ENCODE measurements at places on chromosomes 5 and 9.

GRCh38 chr5:16345454-16345853 is 120.1 kb downstream of the ZNF622 start:
- DNase-seq, result peak; percentile 49

DNA sequence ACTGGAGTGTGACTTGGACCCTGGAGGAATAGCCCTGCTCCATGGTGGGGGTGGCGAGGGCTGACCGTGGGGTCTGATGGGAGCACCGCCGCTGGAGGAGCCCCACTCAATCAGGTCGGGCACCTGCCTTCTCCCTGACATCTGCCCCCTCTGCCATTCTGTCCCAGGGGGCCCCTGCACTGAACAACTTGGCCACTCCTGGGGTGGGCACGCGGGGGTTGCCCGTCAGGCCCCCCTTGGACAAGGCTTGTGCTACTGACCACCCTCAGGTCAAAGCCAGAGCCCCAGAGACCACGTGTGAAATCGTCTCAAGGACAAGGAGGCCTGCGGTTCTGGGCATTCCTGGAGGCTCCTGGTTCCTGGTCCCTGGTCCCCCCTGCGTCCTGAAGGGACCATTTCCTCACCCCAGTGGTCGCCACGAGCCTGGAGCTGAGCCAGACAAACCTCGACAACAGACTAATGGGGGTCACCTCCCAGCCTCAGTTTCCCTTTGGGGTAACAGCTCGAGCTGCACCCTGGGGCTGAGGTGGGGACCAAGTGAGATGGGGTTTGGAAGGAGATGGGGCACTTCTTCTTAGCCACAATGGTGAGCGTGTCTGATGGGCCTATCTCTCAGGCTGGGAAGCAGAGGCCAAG is 73.4 kb upstream of the RNU6ATAC start:
- DNase-seq, result no peak

GRCh38 chr5:893711-894110 is 1.0 kb downstream of the TRIP13 start:
- no peak for DNase-seq

DNA sequence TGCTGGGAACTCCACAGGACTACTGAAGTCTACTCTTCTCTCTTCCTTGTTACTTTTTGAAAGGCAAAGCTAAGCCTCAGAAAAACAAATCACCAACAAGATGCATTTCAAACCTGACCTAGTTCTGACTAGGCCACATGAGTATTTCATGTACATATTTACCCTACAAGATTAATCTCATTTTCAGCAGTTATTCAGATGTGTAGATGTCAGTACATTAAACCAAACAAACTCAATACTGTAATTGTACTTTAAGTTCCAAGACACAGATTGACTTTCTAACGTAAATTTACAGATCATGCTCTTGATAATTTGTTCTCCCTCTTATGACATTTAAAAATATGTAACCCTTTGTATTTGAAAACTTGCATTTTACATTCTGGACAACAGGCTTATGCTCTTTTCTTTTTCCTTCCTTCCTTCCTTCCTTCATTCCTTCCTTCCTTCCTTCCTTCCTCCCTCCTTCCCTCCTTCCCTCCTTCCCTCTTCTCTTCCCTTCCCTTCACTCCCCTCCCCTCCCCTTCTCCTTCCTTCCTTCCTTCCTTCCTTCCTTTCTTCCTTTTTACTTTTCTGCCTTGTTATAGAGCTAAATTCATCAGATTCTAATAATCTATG is 1653.4 kb downstream of the EFNA5 start:
- no peak for DNase-seq

DNA sequence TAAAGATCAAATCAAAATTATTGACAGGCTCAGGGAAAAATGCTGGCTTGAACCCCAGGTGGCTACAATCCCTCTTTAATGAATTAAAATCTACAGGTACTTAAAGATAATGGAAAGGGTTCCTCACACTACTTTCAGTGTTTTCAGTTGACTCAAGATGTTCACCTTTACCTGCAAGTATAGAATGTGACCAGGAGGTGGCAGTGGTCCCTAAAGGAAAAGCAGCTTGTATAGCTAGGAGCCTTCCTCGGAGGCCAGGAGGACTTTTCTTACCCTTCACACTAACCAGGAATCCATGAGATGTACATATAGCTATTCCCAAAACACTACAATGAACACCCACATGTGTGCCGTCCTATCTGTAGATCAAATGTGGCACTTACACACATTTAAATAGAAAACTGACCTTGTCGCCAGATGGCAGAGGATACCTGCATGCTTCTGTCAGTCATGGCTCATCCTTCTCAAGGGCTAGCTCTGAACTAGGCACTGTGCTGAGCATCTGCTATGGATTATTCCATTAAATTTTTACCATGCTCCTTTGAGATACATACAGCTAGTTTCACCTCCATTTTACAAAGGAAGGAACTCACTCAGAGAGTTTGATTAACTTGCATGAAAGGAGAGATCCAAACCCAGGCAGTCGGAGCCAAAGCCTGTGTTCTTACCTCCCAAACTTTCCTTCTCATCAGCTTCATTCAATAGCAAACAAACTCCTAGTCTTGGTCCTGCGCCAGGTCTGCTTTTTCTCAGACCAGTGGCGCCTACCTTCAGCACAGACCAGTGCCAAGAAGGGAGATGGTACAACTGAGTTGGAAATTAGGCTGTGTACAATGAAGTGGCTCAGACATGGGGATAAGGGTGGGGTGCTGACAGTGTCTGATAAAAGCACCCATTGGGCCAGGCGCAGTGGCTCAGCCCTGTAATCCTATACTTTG is 24.5 kb downstream of the C9orf152 start:
- peak; percentile 70 for DNase-seq

GRCh38 chr5:126354012-126354857 is 69.0 kb upstream of the GRAMD2B start:
- no peak for DNase-seq

DNA sequence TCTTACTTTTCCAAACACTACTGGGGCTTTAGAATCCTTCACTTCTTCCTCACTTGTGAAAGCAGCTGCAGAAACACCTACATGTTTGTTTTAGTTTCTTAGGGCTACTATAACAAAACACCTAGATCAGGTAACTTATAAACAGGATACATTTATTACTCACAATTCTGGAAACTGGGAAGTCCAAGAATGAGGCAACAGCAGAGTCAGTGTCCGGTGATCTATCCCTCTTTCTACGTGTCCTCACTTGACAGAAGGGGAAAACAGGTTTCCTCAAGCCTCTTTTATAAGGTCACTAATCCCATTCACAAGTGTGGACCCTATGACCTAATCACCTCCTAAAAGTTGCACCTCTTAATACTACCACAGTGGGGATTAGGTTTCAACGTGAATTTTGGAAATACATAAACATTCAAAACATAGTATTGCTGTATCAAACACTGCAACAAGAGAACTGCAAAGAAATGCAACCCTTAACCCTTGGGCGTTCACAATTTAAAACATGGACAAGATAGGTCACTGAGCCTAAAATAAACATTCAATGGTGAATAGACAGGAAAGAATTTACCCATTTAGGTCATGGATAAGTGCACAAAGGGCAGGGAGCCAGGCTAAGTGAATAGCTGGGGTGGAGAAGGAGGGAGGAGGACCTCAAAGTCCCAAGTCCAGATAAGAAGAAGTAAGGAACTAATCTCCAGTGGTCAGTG is 104.3 kb downstream of the PIK3R1 start:
- no peak for DNase-seq

DNA sequence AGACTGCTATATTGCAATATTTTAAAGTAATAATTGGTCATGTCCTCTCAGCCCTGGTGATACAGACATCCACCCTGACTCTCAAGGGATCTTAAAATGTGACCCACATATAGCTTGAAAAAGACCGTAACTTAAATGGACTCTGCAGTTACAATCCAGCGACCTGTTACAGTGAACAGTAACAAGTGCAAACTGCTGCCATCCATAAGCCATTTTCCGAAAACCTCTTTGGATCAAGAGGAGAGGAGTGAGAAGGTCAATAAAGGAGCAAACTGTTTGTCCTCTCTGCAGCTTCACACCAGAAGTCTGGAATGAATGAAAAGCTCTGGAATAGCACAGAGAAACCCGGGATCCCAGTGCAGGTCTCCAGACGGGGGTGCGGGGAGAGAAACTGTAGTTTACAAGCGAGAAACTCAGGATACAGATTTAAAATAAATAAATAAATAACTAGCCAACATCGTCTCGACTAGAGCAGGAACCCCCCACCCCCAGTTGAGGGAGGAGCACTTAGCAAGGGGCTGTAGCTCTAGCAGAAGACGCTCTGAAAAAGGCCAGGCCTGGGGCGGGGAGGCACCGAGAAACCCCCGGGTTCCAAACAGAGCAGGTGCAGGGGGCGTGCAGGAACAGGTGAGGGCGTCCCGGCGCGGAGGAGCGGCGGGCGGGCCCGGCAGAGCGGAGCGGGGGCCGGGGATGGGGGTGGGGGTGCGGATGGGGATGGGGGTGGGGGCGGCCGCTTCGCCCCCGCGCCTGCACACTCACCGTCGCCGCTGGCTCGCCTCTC is 572 bp downstream of the ZDHHC21 start:
- no peak for DNase-seq

DNA sequence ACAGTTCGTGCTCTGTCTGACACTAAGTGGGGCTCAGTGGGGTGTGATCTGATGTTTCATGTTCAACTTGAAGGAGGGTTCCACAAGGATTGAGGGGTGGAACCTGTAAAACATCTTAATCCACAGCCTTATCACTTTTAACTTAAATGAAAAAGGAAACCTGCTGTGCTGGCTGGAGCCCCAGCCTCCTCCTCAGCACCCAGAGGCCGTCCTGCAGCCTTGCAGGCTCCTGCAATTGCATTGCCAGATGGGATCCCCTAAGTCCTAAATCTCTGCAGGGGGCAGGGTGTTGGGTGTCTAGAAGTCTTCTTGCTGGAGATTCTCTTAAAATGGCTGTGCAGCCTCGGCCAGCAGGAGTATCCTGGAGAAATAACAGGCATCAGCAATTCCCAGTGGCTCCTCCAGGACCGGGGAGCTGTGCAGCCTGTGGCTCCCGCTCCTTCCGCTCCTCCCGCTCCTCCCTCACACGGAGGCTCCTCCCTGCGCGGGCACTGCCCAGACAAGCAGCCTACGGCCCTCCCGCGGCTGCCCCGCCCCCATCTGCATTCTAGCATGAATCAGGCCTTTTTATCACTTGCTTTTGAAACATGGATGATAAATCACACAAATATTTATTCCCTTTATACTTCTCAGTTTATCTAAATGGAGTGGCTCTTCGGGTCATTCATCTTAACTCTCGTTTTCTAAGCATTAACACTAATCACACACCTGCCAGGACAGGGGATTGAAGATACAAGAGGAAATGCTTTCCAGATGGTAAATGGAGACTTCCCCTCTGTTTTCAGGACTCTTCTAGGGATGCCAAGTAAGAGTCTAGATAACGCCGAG is 131.0 kb downstream of the ADAMTS16 start:
- DNase-seq, result peak; percentile 96

GRCh38 chr9:94805585-94805984 is 79.1 kb downstream of the AOPEP start:
- DNase-seq, result no peak

- DNase-seq, result peak; percentile 72
Measured at GRCh38 chr5:95821110-95822021, 1.2 kb downstream of the GLRX start.

DNA sequence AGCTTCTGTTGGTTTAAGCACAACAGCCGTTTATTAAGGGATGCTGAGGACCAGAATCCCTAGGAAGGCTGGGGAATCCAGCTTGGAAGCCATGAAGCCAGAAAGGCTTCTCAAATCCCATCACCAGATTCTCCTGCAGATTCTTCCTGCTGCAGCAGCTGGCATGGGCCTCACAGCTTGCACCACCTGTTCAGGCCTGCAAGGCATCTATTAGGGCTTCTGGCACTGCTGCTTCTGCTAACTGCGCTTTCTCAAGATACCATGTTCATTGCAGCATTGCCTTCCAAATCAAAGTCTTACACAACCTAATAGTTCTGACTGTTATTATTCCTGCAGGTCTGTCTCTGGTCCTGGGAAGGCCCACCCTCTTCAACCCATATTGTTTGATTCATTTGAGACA is 51.2 kb upstream of the ZNF366 start:
- DNase-seq, result peak; percentile 22

GRCh38 chr9:127568618-127568970 is 43.5 kb upstream of the STXBP1 start:
- DNase-seq, result no peak

GRCh38 chr5:91824406-91824805 is 441.3 kb upstream of the ARRDC3 start:
- DNase-seq, result no peak

GRCh38 chr5:151868451-151868850 is 56.2 kb downstream of the GLRA1 start:
- no peak for DNase-seq

DNA sequence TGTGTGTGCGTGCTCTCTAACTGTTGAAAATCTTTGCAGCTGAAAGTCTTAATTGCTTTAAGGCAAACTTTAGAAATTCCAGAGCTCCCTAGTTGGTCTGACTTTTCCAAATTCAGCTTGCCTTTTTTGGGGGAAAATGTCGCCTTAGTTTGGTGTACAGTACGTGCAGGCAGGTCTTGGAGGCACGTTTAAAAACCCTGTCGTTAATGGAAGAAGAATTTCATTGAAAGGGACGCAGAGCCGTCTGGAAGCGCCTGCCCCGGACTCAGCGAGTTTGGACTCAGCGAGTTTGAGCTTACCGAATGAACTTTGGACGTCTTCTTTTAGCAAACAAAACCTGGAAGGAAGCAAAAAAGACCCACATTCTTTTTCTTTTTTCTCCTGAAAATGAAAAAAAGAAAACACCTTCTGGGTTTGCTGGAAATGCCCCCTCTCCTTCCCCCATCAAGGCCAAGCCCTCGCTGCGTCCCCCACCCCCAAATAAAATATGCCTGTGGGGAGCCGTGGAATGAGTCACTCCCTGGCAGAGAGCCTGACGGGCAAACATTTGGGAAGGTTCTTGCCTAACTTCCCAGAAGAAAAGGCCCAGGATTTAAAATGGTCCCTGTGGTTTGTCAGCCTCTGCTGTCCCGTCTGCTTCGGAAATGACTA is 1.5 kb downstream of the NEK6 start:
- DNase-seq, result no peak

DNA sequence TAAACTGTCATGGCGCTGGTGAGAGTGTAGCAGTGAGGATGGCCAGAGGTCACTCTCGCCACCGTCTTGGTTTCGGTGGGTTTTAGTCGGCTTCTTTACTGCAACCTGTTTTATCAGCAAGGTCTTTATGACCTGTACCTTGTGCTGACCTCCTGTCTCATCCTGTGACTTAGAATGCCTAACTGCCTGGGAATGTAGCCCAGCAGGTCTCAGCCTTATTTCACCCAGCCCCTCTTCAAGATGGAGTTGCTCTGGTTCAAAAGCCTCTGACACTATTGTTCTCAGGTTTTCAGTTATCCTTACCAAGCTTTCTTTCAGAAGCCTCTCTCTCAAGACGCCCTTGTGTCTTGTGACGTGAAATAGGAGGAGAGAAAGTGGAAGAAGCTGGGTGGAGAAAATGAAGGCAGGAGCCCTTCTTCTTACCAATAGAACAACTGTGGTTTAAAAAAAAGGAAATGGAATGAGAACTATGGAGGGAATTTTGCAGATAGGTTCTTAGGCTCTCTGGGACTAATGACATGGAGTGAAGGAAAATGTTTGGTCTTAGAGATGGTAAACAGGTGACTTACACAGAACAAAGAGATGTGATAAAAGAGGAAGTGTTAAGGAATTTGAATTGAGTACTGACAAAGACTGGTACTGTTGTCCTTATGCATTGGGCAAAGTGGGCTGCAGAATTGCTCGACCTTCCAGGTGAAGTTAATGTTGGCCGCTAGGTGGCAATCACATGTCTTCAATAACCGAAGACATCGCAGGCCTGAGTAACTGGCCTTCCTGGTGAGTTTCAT is 133.3 kb upstream of the RAI14 start:
- DNase-seq, result peak; percentile 72

All from BE2C (cell line).